ENCODE measurements at places on chromosomes 11 and 22.

DNA sequence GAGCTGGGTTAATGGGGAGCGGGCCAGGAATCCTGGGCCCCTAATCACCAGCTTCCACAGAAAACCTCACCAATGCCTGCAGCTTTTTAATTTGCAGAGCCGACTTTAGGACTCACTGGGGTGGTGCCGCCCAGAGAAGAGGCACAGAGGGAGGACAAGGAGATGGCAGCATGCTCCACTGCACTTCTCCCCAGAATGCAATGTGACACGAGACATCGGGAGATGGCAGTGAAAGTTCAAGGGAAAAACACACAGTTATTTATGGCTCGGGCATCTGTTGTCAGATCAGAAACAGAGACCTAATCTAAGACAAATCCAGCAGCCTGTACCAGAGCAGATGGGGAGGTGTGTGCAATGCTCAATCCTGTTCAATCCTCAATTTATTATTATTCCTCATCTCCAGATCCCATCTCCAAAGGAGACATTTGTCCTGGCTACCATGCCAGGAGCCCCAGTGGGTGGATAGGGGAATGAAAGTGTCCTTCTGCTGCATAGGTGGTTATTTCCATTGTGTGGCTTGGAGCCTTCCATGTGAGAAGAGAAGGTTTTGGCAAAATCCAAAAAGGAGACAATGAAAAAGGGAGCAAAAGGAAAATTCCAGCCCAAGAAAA, 250.0 kb downstream of the NXPE2 start:
- no peaks in the 10 kb centered on the region for H3K36me3 ChIP-seq
- no peak overlapping the region for H3K27ac ChIP-seq
- no peak for DNase-seq
- no peak overlapping the region for H3K4me3 ChIP-seq
- H3K4me1 ChIP-seq = no peaks in the 10 kb centered on the region

DNA sequence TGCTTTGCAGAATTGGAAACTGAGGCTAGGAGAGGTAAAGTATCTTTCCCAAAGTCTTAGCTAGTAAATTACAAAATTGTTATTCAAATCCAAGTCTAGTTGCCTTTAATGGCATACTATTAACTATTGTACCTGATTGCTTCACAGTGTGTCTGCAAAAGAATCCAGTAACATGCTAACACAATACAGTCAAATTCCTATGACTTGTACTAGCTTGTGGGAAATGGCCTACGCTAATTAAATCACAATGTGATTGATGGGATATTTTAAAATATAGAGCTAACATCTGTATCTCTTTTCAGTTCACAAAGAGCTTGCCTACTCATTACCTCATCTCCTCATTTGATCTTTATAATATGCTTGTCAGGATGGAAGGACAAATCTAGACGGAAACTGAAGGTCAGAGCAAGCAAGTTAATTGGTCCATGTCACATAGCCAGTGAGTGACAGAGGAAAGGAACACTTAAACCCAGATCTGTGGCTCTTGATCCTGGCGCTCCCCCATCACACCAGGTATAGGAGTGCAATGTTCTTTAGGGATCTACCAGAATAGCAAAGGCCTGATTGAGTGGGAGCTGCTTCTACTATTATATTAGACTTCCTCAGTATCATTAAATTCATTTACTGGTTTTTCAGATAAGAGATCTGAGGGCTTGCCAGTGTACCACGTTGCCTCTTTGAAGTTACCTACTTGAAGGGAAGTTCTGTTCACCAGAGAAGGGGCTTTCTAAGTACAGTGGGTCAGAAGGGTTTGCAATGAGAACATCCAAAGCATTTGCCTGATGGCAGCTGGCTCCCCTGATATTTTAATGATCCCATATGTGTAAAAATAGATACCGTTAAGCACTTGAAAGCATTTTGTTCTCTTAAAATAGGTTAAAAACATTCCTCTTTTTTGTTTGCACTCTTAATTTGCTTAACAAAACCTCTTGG, 213.6 kb upstream of the SESN3 start:
- no peak for DNase-seq
- no peak overlapping the region for H3K4me3 ChIP-seq
- no peaks in the 10 kb centered on the region for H3K27me3 ChIP-seq
- no peaks in the 10 kb centered on the region for H3K4me1 ChIP-seq

GRCh38 chr11:79226126-79226525, 214.7 kb downstream of the TENM4 start:
- no peak for DNase-seq
- no peaks in the 10 kb centered on the region for H3K27me3 ChIP-seq
- H3K4me1 ChIP-seq = no peaks in the 10 kb centered on the region
- H3K4me3 ChIP-seq = no peak overlapping the region
- no peaks in the 10 kb centered on the region for H3K36me3 ChIP-seq

DNA sequence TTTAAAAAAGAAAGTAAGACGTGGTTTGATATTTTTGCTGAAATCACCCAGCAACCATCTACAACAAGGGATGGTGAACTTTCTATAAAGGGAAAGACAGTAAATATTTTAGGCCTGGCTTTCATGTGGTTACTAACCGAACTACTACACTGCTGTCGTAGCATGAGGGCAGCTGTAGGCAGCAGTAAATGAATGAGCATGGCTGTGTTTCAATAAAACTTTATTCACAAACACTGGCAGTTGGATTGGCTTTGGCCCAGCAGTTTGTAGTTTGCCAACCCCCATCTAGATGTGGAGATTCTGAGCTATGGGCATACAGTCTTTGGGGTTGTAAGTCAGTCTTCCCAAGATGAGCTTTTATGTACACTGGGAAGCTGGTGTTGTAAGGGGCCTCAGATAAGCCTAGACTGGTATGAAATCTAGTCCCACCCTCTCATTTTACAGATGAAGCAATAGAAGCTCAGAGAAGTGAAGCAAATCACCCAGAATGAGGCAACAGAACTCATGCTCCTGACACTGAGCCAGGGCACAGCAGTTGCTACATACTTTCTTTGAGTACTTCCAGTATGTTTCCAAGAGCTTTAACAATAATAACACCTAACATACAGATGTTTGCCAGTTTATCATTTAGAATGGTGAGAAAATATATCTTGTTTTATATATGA, 204.4 kb downstream of the ADAMTS15 start:
- no peak overlapping the region for H3K27ac ChIP-seq
- no peak overlapping the region for H3K4me3 ChIP-seq
- no peaks in the 10 kb centered on the region for H3K27me3 ChIP-seq
- no peak for DNase-seq
- H3K36me3 ChIP-seq = no peaks in the 10 kb centered on the region

DNA sequence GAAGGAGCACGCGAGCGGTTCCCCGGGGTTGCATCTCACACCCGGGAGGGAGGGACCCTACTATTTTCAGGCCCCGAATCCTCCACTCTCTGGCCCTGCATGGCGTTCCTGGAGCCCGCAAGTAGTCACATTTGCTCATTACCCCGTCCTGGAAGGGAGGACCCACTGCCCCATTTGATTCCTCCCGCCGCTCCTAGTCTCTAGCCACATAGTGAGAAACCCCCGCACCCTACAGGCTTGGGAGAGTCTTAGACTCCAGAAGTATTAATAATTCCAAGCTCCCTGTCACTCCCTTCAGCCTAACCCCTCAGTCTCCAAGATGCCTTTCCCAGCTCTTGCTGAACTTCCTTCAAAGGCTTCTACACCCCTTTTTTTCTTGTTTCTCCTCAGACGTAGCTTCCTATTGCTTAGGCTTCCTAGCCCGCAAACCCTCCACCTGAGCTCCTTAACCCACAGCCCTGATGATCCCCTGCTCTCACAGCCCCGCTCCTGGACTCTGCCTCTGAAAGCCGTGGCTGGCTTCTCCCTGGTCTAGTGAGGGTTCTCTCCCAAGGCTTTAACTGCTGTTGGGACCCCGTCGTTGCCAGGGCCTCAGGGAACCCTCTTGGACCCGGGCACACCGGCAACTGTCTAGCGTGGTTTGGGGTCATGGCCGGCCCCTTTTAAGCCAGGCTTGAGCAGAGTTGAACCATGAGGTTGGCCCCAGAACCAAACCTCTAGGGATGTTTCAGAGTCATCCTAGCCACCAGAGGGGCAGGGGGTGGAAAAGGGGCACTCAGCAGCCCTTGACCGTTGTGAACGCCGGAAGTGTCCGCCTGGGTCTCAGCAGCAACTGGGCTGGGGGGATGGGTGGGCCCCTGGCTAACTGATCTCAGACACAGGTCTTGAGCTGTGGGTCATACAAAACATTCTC, 862 bp downstream of the GGA1 start:
- H3K27ac ChIP-seq = peak overlapping the region; percentile 85
- no peak for DNase-seq
- H3K4me3 ChIP-seq = peak overlapping the region; percentile 95

Measured in SJCRH30 (cell line).